ENCODE measurements at places on chromosomes 2 and 18. TPM values are rescaled to one million over a fixed set of nuclear protein-coding genes. Genes with fewer than 3 reads are reported as not detected.

MAPK4 gene
- 2.2 TPM for total RNA-seq

GRP gene
- not detected for total RNA-seq

BOLL gene
- total RNA-seq, result not detected

TFCP2L1 gene
- total RNA-seq, result 1.6 TPM

CRYGD gene
- total RNA-seq, result 5.5 TPM

UBE2E3 gene
- total RNA-seq, result 107 TPM

KIF5C gene
- total RNA-seq, result 24.0 TPM

GRCh38 chr2:234355021-234355720, 141.7 kb downstream of the ARL4C start:
- DNase-seq, result no peak

DNA sequence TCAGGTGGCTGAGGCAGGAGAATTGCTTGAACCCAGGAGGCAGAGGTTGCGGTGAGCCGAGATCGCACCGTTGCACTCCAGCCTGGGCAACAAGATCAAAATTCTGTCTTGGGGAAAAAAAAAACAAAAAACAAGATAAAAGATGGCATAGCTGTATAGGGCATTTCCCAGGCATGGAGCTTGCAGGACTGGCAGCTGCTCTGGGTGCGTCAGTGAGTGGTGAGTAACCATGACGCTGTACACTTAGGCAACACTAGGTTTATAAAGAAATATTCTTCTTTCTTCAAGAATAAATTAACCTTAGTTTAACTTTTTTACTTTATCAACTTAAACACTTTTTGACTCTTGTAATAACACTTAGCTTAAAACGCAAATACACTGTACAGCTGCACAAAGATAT, 15.4 kb downstream of the TGOLN2 start:
- DNase-seq, result no peak

GRCh38 chr2:150060341-150060740, 427.1 kb downstream of the RND3 start:
- DNase-seq, result peak; percentile 5

GRCh38 chr18:41416044-41416443, 539.0 kb upstream of the PIK3C3 start:
- DNase-seq, result no peak

DNA sequence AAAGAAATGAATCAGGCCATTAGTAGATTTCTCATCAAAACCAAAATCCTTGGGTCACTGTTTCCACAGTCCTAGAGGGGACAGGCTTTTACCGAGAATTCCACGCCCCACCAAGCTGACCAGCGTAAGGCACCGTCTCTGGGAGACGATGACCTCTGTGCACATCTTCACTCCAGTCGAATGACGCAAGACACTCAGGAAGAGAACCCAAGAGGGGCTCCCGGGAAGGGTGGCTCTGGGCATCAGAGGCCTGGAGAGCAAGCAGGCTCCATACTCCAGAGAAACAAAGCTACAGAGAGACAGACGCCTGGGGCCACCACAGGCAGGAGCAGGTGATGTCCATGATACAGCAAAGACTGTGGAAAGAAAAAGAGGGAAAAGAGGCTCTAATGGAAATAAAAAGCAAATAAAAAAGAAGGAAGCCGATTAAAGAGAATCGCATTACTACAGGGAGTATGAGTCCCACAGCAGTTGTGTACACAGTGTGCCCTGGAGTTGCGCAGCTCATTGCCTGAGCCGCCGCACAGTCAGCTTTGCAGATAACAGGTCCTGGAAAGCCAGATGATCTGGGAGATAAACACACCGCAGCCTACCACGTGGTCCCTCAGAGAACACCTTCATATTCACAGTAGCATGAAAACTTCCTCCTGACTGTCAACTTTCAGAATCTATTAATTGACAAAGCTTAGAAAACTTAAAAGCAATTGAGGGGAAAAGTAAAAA, 572.7 kb upstream of the SALL3 start:
- no peak for DNase-seq

DNA sequence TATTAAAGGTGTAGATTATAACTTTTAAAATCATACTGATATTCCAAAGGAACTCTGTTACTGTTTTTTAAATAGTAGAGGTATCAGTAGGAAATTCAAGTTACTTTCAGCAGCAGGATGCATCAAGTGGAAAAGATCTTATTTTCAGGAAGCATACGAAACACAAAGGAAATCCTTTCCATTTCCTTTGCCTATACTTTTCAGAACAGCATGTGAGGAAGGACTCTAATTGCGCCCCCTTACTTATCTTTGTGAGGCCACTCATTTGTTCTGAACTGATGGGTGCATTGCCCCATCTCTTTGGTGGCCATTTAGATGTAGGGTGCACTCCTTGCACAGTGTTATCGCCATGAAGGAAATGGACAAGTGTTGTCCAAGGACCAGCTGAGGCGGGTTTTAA, 145.3 kb downstream of the BABAM2 start:
- DNase-seq, result no peak

DNA sequence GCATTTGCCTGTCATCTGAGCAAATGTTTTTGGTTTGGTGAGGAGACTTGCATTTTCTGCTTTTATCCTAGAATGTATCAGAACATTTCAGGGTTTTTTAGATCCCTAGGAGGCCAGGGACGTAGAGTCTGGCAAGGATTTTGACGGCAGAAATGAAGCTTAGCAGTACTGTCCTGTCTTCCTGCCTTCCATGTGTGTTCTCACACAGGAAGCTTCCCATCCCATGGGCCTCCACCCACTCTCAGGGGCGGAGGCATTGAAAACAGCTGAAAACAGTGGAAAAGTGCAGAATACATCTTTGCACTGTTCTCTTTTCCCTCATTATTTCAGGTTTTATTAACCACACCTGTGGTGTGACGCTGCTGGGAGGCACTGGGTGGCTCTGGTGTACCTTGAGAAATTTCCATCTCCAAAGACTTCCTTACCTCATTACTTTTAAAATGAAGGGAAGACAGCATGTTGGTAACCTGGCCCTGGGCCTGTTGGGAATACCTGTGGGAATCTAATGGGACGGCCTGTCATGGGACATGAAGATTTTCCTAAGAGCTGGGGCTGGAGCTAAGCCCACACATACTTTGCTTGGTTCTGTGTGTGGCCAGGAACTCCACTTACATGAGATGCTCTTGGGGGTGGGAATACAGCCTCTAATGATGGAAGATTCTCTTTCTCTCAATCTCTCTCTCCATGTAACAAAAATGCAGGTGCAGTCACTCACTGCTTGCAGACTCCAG, 20.5 kb downstream of the PCARE start:
- DNase-seq, result no peak

DNA sequence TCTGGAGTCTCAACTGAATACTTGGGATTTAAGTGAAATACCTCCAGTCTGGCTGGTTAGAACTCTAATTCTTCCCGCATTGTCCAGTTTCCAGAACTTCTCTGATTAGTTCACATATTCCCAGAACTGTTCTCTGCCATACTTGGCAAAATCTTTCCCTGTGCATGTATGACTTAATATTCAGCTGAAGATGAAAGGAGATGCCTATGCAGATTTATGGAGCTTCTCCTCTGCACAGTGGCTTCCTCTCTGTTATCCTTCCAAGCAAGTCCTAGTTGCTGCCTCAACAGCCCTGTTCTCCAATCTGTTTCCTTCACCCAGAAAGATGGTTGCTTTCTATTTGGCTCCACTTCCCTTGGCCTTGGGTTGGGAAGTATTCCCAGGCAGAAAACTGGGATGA, 155.4 kb upstream of the GATA6 start:
- no peak for DNase-seq

GRCh38 chr18:67386032-67386431, 130.5 kb downstream of the DSEL start:
- no peak for DNase-seq

DNA sequence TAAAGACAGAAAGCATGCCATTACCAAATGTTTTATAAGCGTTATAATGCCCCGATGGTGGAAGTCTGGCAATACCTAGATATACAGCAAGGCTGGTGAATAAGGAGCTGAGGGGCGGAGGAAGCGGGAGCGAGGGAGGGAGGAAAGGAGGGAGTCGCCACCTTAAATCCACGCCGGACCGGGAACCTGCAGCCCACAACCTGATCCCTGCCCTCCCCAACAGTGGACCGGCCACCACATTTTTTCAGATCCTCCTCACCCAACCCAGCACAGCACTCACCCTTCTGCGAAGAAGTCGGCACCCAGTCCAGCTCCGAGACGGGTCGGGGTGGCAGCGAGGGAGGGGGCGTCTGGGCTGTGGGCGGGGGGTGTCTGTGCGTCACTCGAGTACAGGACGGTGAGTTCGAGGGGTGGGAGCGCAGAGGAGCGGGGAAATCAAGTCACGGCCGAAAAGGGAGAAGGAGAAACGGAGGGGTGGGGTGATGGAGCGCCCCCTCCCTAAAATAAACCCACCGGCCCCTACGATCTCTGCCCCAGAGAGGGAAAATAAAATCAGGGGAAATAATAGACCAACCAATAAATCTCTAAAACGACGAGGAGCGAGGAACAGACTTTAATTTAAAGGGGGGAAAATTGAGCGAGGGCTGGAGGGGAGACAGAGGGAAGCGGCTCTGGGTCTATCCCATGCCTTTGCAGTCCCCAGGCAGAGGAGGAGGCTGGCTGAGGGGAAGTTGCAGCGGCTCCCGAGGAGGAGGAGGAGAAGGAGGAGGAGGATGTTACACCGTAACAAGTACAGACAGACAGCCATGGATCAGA, 96.5 kb upstream of the SERTAD2 start:
- DNase-seq, result peak; percentile 45

- no peak for DNase-seq
Measured at GRCh38 chr2:33529771-33530481, 53.5 kb downstream of the RASGRP3 start.

GRCh38 chr2:158181171-158181570, 79.5 kb downstream of the UPP2 start:
- no peak for DNase-seq

Measured in H7 (cell line).